Astrocyte of the hippocampus (primary cell): ENCODE measurements at places on chromosomes 1 and 21.

GRCh38 chr1:40270152-40270834 is 12.3 kb downstream of the ZMPSTE24 start:
- DNase-seq: peak; percentile 51

- no peak for DNase-seq
Observed at GRCh38 chr1:29183287-29183686, 1.6 kb upstream of the SRSF4 start.

DNA sequence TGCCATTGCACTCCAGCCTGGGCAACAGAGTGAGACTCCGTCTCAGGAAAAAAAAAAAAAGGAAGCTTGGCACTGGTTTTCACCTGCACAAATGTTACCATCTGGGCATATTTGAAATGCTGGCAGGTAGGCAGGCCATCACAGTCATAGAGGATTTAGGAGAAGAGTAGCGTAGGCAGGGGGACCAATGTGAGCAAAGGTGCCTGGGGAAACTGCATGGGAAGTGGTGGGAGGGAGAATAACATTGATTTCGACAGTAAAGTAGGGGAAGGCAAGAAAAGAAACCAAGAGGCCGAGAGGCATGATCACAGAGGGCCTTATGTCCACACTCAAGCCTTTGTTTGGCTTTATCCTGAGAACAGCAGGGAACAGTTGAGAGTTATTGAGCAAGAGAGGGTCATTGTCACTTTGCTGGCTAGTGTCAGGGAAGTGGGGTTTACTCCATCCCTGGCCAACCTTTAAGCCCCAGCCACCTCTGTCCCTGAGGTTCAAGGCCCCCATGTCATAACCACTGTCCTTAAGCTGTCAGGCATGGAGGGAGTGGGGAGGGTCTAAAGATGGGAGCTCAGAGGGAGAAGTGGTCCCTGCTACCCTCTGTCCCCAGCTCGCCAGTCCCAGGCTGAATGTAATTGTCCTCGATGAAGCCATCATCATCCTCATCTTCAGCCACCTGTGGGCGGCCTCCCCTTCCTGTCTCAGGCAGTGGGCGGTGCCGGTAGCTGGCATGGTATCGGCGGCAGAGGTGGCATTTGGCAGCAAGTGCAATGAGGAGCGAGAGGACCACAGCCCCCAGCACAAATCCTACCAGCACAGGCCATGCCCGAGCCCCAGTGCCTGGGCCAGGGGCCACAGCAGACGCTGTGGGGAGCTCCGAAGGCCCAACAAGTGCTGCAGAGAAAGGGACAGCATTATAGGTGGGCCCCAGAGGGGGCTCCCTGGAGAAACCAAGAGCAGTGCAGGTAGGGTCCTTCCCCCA is 2.9 kb downstream of the C1orf210 start:
- no peak for DNase-seq

GRCh38 chr1:30359539-30360220 is 363.7 kb downstream of the MATN1 start:
- no peak for DNase-seq

DNA sequence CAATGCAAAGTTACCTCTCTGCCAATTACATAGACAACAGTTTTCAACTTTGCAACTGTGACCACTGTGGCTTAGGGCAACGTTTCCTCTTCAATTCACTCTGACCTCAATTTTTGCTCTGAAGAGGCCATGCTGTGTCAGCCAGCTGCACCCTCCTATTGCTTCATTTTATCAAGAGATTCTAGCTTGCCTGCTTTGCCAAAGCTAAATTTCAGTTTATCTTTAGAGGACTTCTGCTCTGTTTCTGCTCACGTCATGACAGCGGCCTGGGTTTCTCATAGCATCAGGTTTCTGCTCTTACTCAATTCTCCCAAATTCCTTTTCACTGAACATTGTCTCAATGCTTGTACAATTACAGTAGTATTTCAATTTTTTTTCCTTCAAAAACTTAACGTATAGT is 154.6 kb downstream of the PLA2G4A start:
- no peak for DNase-seq

DNA sequence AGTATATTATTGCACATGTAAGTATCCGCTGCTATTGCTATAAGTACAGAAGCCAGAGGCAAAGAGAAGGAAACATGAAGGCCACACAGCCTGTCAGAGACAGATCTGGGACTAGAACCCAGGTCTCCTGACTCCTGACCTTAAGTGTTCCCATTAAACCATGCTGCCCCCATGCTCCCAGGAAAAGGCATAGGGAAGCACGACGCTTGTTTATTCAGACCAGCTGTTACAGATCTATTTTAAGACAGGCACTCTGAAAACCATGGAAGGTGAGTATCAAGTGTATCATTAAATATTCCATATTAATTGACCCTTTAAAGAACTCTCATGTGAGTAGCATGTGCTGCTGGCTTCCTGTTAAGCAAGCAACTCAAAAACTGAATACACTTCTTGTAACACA is 11.4 kb downstream of the VAV3 start:
- DNase-seq: no peak

- DNase-seq: peak; percentile 71
Observed at GRCh38 chr1:27527890-27528817, 38.2 kb upstream of the WASF2 start.

DNA sequence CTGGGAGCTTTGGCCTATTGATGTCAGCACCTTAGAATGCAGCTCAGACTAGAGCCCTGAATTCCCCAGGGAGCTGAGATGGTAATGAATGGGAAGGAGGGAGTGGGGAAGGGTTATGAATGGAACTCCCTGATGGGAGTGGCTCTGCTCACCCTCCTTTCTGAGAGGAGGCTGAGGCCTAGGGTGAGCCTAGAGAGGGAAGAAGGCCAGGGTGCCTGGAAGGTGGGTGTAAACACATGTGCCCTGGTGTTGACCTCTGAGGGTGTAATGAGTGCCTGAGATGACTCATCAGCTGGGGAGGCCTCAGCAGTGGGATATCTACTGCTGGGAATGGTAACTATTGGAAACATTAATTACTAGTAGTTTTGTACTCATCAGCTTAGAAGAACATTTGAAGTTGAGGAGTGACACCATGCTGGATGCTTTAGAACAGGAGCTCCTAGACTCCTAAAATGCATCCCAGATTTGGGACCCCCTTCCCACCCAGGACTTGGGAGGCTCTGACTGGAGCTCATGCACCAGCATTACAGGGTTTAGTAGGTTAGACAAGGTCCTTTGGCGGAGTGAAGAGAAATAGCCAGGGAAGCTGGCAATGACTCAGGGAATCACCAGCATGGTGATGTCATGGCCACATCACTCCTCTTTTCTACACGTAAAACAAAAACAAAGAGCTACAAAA is 16.0 kb upstream of the PIGV start:
- DNase-seq: peak; percentile 93

- DNase-seq: peak; percentile 90
Observed at GRCh38 chr1:183416850-183417771, 1.1 kb downstream of the NMNAT2 start.

GRCh38 chr1:216580538-216581057 is 142.6 kb downstream of the ESRRG start:
- DNase-seq: no peak

DNA sequence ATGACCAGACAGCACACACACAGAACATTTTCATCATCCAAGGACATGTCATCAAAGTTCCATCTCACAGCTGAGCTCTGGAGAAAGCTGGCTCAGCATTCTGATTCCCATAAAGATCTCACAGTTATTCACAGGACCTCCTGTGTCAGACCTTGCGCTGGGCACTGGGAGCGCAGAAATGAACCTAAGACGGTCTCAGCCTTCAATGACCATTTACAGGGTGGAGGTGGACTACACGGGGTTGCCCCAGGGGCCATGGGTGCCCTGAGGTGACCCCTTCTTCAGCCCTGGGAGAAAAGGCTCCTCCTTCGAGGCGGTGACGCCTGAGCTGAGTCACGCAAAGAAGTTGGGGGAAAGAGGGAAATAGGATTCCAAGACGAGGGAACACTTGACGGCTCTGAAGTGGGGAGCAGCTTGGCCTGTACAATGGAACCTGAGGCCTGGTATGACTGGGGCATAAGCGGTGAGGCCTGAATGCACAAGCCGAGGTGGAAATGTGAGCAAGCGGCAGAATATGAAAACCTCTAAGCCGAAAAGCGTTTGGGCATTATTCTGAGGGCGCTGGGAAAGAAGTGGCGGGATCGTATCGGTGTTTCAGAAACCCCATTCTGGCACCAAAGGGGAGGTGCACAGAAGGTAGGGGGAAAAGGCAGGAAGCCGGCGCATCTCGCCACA is 797 bp downstream of the CC2D1B start:
- peak; percentile 77 for DNase-seq

- peak; percentile 88 for DNase-seq
Observed at GRCh38 chr1:205711105-205712048, 31.1 kb upstream of the SLC45A3 start.

DNA sequence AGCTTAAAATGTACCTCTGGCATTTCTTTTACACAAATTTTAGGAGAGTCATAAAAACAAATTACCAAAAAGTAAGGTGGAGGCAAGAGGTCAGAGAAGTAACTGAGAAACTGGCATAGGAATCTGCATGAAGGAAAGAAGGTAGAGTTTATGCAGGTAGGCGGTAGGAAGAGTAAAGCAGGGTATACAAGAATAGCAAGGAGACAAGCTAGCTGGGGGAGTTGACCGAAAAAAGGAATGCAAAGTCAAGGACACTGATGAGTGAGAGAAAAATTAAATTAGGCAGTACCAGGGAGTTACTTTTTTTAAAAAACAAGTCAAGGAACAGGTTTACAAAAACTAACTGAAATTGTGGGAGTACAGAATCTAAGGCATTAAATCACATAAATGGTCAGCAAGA is 56.0 kb downstream of the FOXJ3 start:
- DNase-seq: peak; percentile 18

DNA sequence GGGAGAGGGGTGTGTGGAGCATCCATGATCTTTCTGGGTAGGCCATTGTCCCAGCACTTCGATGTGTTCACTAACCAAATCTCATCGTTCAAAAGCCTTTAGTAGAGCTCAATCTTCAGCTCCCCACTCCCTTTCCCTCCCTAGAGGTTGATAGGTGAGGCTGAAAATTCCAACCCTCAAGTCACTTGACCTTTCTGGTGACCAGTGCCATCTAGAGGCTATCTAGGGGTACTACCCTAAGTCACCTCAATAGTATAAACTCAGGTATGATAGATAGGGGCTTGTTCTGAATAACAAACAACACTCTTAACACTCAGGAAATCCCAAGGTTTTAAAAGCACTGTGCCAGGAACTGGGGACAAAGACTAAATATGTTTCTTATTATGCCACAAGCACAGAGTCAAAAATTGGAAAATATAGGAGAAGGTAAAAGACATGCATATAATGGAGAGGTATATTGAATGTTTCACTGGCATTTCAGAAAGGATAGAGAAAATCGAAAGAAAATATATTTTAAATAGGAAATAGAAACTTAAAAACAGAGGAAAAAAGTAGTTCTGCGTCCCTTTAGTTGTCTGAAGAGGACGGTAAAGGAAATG is 42.9 kb upstream of the CD53 start:
- DNase-seq: peak; percentile 7

- DNase-seq: peak; percentile 62
Observed at GRCh38 chr1:198699167-198700015, 60.6 kb downstream of the PTPRC start.

GRCh38 chr1:55204997-55205396 is 10.2 kb downstream of the USP24 start:
- DNase-seq: no peak

- DNase-seq: peak; percentile 80
Observed at GRCh38 chr1:218660678-218661053, 315.5 kb downstream of the TGFB2 start.

GRCh38 chr21:26881504-26882228 is 36.5 kb upstream of the ADAMTS1 start:
- peak; percentile 36 for DNase-seq

DNA sequence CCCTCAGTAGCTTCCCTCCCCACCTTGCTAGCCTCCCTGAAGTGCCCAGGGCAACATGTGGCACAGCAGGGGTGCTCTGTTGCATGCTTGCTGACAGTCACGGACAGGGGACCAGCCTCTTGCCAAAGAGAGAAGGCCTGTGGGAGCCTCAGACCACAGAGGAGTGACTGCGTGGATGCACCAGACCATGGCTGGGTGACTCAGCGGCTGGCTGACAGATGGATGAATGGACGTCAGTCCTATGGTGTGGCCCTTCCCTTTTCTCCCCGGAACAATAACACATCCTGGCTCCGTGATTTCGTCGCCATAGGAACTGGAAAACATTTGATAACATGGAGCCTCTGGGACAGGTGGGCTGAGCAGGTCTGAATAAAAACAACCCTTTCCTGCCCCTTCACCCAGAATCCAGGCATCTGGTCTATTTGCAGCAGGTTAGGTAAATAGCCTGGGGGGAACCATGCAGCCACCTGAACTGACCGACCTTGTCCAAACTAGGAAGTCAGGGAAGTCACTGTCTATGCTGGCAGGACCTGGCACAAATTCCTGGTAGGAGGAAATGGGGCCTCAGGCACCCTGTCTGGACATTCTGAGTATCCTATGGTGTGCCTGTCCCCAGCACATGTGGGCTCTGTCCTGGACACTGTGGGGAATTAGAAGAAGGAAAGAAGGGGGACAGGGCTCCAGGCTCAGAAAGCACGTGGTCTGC is 53.3 kb downstream of the NENF start:
- DNase-seq: peak; percentile 98

- DNase-seq: no peak
Observed at GRCh38 chr1:182679684-182680083, 4.7 kb downstream of the RGS8 start.

DNA sequence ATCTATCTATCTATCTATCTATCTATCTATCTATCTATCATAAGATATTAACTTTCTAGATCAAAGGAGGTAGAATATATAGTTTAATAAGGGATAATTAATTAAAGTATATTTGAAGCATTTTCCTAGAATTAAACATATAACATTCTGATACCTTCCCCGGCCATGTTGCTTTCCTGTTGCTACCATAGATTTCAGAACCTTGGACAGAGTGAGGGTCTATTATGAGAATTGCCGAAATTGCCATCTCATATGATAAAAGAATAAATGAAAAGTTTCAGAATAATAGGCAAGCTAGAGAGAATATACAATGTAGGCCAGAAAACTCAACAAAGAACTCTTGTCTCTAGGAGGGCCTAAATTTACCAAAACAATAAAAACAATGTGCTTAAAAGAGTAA is 706.1 kb upstream of the TMPRSS15 start:
- DNase-seq: no peak

- DNase-seq: peak; percentile 25
Observed at GRCh38 chr1:220182656-220183055, 88.7 kb downstream of the IARS2 start.

GRCh38 chr1:71885171-71885570 is 397.2 kb downstream of the NEGR1 start:
- DNase-seq: no peak

DNA sequence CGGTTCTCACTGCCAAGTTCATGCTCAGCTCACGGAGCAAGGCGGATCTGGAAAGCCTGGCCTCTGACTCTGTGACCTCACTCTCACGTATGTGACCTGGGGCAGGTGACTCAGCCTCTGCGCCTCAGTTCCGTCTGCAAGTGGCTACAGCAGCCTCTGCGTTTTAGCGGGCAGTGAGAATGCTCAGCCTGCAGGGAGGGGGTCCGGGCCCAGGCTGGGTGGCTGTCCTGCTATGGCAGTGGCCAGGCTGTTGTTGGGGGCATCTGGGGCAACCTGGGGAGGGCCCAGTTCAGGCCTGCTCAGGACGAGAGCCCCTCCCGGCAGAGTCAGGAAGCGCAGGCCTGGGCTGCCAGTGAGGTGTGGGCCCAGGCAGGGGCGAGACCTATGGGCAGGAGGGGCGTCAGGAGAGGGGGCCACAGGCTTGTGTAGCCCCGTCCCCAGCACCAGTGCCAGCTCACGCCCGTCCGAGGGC is 27.9 kb downstream of the ARHGEF16 start:
- DNase-seq: no peak
